ENCODE measurements at places on chromosomes 5 and 9.

GRCh38 chr5:93017849-93018248 is 563.2 kb downstream of the NR2F1-AS1 start:
- no peak for DNase-seq

DNA sequence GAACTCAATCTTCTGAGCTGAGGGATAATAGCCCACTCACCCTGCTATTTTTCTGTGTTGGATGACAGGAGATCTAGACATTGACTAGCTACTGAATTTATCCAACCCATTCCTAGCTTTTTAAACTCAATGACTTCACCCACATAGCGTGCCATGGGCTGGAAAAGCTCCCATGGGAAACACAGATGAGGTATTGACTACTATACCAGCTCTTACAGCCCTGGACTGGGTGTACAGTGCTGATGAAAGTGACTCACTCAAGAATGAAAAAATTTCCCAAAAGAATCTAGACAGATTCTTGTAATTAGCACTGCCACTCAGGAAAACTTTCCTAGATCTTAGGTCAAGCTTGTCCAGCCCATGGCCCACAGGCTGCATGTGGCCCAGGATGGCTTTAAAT is 72.7 kb upstream of the NREP start:
- DNase-seq = no peak

DNA sequence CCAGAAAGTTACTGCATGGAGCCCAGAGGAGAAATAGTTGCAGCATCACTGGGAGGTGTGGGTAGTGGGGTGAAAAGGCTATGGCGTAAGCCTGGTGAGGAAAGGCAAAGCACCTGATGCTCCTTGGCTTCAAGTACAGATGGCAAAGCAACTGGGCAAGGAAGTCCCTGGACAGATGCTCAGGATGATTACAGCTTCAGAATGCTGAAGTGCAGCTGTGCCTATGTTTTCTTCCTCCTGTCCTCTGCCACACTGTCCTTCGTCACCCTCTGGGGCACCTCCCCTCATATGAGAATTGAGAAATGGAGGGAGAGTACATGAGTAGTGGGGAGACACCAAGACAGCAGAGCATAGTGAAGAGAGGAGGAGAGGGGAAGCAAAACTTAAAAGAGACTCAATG is 328.0 kb downstream of the PDE4D start:
- DNase-seq = no peak

DNA sequence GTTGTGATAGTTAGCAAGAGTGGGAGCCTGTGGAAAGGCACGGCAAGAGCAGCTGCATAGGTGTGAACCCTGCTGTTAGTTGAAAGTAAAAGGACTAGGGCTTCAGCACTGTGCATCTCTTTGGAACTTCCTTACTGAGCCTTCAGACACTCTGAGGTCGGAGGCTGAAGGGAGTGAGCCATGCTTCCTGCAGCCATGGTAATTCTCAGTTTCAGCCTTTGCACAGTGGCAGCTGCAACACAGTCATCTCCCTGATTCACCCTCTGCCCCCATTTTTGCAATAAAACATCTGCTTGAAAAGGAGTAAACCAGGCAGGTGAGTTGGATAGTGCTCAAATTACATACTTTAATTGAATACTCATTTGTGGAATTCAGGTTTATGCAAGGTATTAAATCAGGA is 6.5 kb upstream of the TLE4 start:
- no peak for DNase-seq

Measured in stimulated activated CD8-positive, alpha-beta memory T cell treated with anti-CD3 and anti-CD28 coated beads, Interleukin-15, amount 100 ng/mL, for 48 hours (primary cell).